GM23248 (cell line): ENCODE measurements at places on chromosomes 4 and X. TPM values are rescaled to one million over a fixed set of nuclear protein-coding genes. Genes with fewer than 3 reads are reported as not detected.

ADH1A gene
- polyA plus RNA-seq = not detected in 2 replicates

FAM9B gene
- not detected in 2 replicates for polyA plus RNA-seq

PABPC1L2A gene
- not detected in 2 replicates for polyA plus RNA-seq

NDST4 gene
- polyA plus RNA-seq = not detected in 2 replicates

RTL5 gene
- 1.5 and 1.8 TPM in 2 replicates for polyA plus RNA-seq

GABRG1 gene
- polyA plus RNA-seq = 0.04 TPM in 1 of 2 replicates, not detected in the other

PSAPL1 gene
- polyA plus RNA-seq = not detected in 2 replicates

GPR173 gene
- 0.09 and 0.24 TPM in 2 replicates for polyA plus RNA-seq

GRCh38 chr4:168723020-168723419 is 226.2 kb downstream of the PALLD start:
- peak; percentile 15 for DNase-seq

GRCh38 chr4:96531836-96532235 is 691.9 kb downstream of the PDHA2 start:
- no peak for DNase-seq

DNA sequence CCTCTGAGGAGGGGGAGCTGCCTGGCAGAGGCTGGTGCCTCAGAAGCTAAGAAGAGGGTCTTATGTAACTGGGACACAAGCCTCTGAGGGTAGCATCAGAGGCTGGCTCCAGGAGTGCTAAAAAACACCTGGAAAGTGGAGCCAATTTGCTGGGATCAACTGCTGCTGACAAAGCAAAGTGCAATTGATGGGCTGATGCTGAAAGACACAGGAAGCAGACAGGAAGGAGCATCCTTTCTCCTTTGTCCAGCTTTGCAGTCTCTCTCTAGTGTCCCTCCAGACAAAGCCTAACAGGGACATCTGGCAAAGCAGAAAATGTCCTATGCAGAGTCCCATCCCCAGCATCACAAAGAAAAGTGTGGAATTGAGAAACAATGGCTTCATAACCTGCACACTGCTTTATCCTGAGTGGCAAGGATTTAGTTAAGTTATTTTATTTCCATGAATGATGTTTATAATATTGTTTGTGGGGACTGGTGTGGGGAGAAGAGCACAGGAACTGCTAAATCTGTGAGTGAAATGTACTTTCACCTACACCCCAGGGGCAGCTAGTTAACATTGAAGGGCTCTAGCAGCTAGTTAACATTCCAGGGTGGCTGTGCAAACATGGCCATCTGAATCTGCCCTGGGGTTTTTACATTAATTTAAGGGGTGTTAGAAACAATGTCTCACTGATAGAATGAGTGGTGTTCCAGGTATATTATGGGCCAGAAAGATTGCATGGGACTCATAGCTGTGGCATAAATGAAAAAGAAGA is 25.6 kb upstream of the MBTPS2 start:
- DNase-seq = no peak

GRCh38 chr4:81807386-81807785 is 335.7 kb upstream of the RASGEF1B start:
- DNase-seq = no peak

GRCh38 chr4:124803641-124804040 is 91.1 kb upstream of the ANKRD50 start:
- peak; percentile 40 for DNase-seq

DNA sequence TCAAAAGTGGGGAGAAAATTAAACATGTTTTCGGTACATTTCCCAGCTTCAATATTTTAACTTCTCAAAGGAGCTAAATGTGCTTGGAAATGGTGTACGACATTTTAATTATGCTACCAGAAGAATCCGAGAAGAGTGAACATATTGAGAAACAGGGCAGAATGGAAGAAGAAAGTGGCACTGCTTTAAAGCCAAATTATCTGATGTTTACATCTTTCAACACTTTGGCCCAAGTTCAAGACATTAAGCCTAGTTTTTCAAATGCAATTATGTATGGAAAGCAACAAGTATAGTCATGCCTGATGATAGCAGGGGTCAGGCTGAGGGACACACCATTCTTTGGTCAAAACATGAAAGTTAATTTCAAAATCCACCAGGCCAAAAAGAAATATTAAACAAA is 577.9 kb upstream of the ZFP42 start:
- DNase-seq = no peak

DNA sequence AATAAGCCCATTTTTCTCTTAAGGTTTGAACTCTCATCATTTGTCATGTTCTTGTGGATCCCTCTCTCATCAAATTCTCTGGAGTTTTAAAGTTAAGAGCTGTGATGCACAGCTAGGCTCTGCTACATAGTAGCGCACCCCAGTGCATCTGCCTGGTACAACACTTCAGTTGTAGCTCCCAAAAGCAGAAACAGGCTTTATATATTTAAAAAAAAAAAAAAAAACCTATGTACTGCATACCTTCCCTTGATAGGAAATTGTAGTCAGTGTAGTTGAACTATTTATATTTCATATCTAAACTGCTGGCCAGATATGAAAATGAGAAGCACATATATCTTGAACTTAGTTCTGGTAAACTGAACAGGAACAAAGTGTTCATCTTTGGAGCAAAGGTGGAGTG is 131.4 kb downstream of the KLHL13 start:
- DNase-seq = no peak

DNA sequence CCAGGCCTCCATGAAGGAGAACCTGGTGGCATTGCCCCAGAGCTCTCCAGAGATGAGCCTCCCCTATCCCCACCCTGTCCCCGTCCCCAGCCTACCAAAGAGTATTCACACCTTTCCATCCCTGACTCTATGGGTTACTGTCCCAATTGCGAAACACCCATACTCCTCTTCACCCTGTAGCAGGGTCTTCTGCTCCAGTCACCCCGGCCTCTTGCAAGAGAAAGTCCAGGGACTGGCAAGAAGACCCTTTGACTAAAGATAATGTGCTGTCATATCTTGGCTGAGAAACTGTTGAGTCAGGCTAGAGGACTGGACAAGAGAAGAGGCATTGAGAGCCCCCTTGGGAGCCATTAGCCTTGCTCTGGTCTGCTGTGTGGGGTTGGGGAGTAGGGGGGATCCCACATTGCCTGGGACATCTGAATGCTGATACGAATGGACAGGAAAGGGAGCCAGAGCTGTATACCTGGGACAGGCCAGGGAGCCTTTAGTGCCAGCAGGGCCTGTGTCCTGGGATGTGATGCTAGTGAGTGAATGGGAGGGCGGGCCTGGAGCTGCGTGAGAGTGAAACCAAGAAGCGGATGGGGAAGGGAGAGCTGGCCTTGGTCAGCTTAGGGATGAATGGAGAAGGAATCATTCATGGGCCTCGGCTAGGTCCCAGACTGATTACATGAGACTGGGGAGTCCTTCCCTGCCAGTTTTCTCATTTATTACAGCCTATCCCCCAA is 27.1 kb downstream of the NALF2 start:
- DNase-seq = no peak

- DNase-seq = peak; percentile 4
Measured at GRCh38 chrX:85108165-85108564, 104.5 kb downstream of the APOOL start.

- no peak for DNase-seq
Measured at GRCh38 chrX:14564058-14564457, 34.7 kb downstream of the GLRA2 start.

GRCh38 chr4:25128671-25129070 is 31.6 kb downstream of the SEPSECS start:
- peak; percentile 43 for DNase-seq

- DNase-seq = no peak
Measured at GRCh38 chrX:465418-466215, 78.9 kb upstream of the PPP2R3B start.

DNA sequence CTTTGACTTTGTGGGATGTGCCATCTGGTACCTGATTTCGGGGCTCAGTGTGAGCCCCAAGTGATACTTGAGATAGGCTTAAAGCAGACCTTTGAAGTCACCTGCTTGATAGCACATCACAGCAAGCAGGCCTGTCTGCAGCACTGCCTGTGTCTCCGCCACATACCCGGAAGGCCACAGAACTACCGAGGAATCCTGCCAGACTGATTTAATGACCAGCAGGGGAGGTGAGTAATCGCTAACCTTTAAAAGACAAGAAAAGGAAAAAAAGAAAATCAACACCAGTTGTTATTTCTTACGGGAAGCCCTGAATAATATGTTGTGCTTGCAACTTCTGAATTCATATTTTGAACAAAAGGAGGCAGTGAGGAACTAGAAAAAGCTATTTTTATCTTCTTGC is 6.8 kb downstream of the PTCHD1 start:
- DNase-seq = no peak

GRCh38 chr4:68570122-68570507 is 6.0 kb downstream of the UGT2B17 start:
- DNase-seq = no peak

DNA sequence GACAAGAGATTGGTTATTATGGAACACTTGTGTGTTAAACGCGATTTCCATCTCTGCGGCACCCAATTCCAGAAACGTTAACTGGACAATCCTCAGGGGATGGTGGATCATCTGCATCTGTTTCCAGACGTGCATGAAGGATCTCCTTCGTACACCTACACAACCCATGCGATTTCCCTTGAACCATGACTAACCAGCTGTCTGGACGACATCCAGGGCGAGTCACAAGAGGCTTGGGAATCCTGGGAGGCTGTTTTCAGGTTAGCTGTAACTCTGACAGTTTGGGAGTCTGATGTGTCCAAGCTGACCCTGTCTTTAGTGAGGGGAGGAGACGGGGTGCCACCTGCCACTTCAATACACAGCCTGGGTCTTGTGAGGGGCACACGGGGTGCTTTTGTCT is 84.5 kb downstream of the GATB start:
- DNase-seq = peak; percentile 95
